ENCODE measurements at places on chromosomes 13 and 19.
A peak's percentile ranks its signal among the peaks of the same experiment; 100 is the strongest.

GRCh38 chr19:49155005-49155819 lies at the start of gene HRC:
Gene HRC (minus strand): TSS chr19:49155396. CDS start chr19:49155237, 159 bp downstream.
- no peak for DNase-seq

DNA sequence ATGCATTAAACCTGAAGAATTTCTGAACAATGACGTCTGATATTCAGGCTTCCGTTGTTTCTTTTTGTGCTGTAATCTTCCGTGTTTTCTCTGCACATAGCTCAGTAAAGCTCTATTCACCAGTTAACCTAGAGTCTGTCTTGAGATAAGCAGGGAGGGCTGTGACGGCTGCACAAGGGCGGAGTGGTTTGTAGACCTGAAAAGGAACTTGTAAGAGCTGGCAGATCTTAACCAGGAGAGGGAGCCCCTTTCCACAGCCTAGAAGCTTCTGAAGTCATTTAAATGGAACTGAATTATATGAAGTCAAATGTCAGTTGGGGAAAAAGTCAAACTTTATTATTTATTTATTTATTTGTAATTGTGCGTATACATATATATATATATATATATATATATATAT lies 27.5 kb downstream of the DPRX start:
- DNase-seq, result no peak

GRCh38 chr13:51347099-51347498 lies 7.6 kb downstream of the SERPINE3 start:
- DNase-seq, result no peak

GRCh38 chr19:32895384-32895783 lies 25.8 kb upstream of the SLC7A9 start:
- DNase-seq, result no peak

GRCh38 chr19:58519087-58519354 lies 589 bp downstream of the ZBTB45 start:
- DNase-seq, result peak; percentile 61

DNA sequence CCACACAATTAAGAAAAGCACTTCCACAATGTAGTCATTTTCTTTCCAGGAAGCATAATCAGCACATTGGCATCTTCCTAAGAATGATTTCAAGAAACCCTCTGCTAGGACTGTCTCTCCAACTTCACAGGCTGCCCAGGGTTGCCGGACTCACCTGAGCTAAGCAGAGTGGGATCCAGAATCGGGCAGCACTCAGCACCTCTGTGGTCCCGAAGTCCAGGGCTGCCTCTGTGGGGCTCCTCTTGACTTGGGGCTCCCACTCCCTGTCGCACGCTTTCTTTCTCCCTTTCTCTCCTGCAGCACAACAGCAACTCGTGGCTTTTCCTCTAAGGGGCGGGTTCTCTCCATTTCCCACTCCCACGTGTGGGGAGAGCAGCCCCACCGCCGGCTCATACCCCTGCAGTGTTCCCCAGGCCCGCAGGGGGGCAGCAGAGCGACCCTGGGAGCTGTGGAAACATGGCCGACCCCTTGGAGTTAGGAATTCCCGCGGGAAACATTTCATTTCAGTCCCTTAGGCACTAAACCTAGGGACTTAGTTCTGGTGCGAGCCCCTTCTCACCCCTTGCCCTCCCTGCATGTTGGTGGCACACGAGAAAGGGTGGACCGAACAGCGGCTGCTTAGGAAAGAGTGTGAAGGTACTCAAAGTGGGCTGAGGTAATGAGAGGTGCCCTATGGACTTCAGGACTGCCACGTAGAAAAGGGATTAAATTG lies at the start of gene TMEM272:
TSS of gene TMEM272 (minus strand) at position 316 of the 712 bp plus-strand sequence. CDS start 6,647 bp downstream, outside the sequence.
- peak; percentile 68 for DNase-seq

DNA sequence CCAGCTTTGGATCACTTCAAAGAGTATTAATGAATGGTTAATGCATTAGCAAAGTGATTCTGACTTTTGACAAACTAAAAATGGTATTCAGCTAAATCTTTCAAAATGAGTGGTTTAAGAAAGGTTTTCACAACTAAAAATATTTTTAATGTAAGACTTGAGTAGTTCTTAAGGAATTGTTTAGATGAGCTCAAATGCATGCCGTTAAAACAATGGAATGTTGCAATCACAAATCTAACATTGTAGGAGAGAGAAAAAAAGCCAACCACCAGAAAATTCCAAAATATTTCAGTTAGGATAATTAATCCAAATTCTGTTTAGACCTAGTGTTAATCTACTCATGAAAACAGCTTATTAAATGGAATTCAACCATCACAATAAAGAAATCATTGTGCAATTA lies 1044.8 kb upstream of the SLC10A2 start:
- DNase-seq, result no peak

- no peak for DNase-seq
Observed at GRCh38 chr13:100887729-100888151, 213.1 kb upstream of the TMTC4 start.

DNA sequence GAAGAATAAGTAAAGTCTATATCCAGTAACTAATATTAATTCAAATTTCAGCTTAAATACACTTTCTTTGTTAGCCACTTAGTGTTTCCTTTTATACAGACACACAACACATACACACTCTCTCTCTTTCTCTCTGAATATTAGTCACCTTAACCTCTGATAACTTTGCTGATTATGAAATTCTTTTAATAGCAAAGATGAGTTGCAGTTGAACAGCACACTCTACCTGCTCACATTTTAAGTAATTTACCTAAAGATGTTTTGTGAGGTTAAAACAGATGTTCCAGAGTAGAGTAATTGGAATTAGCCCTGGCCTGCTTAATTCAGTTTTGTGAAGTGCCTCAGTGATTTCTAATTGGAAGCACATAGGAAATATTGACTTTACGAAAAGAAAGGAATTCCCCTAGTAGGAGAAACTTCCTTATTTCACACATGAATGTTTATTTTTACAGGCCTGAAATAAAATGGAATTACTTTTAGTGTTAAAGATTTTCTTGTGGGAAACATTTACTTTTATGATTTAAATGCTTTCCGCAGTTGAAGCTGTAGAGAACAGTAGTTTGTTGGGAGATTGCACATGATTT lies 184.3 kb downstream of the MYO16 start:
- no peak for DNase-seq

GRCh38 chr19:35882114-35882832 lies 13.9 kb downstream of the APLP1 start:
- no peak for DNase-seq

DNA sequence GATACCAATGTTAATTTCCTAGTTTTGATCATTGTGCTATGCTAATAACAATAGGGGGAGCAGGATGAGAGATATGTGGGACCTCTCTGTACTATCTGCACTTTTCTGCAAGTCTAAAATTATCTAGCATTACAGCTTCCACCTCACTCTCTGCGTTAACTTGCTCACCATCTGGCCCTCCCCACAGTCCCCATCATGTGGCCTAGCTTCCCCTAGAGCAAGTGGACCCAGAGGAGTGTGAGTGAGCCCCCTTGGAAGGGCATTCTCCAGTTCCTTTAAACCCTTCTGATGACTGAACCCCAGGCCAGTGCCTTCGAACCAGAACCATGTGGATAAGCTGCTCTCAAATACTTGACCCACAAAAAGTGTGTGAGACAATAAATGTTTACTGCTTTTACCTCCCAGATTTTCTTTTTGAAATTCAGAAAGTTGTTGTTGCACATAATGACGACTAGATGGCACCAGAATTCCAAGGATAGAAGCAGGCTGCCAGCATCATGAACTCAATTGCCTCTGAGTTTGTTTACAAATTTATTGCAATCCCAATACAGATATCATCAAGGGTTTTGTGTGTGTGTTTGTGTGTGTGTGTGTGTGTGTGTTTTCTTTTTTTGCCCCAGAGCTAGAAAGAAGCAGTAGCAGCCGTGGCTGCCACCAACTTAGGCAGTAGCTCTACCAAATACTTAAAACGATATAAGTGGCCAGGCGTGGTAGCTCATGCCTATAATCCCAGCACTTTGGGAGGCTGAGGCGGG lies 49.0 kb upstream of the ZNF780A start:
- no peak for DNase-seq

- DNase-seq, result no peak
Observed at GRCh38 chr13:24851546-24851945, 87.6 kb downstream of the RNF17 start.

DNA sequence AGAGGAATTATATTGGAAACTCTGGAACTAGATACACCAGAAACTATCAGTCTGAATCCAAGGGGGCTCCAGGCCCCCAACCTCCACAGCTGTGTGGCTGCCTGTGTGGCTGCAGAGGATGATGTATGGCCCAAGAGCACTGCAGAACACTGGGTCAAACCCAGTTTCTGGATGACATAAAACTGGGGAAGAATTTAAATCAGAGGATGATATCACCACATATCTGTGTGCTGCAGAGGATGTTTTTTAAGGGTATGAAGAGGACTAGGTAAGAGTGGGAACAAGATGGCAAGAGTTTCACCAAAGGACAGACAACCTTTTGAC lies 226.4 kb downstream of the SUCLA2 start:
- no peak for DNase-seq

- no peak for DNase-seq
Observed at GRCh38 chr19:7099597-7099921, 30.1 kb downstream of the ZNF557 start.

GRCh38 chr19:12789098-12789903 lies 2.0 kb upstream of the JUNB start:
- peak; percentile 41 for DNase-seq

- peak; percentile 86 for DNase-seq
Observed at GRCh38 chr19:33521480-33522370, at the start of gene PEPD. Gene PEPD (minus strand): TSS chr19:33521791. CDS start chr19:33521760, 31 bp downstream.

DNA sequence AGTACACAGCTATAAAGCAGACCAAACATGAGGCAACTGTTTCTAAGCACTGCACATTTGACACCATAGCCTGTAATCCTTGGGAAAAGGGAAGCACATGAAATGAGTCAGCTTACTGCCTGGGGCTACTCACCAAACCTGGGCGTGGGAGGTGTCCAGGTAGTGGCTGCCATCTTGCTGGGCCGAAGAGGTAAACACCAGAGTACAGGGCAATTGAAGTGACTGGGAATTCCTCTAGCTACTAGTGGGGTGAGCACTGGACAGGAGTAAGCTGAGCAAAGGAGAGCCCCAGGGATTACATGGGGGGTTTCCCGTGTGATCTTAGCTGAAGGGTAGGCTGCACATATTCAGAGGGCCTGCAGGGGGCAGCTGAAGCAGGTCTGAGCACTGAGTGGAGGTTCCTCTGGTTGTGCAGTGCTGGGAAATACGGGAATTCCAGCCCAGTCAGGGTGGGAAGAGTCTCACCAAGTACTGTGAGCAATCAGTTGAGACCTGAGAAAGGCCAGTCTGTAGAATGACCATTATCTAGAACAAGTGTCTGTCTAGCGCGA lies 140.5 kb downstream of the SLC7A1 start:
- no peak for DNase-seq

DNA sequence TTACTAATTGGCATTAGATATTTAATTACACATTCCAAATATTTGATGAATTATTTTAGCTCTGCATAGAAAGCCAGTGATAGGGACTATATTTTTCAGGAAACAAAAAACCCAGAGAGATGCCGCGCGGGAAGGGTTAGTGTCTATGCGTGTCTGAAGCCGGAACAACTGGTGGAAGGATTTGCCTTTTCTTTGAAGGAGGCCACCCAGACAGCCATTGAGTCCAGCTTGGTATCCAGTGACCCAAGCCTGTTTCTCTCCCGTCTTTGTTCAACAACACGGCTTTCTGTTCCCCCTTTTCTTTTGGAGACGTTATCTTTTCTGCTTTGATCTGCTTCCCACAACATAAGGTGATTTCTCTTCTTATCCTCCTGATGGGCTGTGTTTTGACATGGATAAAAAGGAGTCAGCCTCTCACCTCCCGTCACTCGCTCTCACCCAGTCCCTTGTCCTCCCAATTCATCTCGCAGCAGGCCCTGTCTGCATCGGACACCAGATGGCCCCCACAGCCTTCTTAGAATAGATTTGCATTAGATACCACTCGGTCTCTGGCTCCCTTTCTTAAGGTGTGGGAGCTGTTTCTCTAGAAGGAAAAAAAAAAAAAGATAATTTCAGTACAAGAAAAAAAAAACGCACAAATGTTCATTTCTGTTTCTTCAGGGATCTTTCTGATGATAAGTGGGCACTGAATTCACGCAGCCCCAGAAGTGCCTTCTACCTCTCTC lies 361.8 kb downstream of the ZNF536 start:
- no peak for DNase-seq

- DNase-seq, result peak; percentile 71
Observed at GRCh38 chr13:31073859-31074718, 87.6 kb downstream of the HSPH1 start.

GRCh38 chr13:22655106-22655852 lies 525.5 kb upstream of the SGCG start:
- DNase-seq, result no peak

DNA sequence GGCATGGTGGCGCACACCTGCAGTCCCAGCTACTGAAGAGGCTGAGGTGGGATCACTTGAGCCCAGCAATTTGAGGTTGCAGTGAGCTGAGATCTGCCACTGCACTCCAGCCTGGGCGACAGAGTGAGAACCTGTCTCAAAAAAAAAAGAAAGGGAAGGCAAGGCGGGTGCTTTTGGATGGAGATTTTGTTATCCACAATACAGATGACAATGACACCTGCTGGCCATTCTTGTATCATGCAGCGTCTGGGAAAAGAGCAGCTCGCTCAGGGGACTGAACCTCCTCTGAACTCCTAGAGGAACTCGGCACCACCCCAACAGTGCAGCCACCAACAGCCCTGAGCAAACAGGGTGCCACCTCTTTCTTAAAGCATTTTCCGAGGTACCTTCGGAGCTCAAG lies 22.8 kb downstream of the HAUS8 start:
- peak; percentile 9 for DNase-seq

DNA sequence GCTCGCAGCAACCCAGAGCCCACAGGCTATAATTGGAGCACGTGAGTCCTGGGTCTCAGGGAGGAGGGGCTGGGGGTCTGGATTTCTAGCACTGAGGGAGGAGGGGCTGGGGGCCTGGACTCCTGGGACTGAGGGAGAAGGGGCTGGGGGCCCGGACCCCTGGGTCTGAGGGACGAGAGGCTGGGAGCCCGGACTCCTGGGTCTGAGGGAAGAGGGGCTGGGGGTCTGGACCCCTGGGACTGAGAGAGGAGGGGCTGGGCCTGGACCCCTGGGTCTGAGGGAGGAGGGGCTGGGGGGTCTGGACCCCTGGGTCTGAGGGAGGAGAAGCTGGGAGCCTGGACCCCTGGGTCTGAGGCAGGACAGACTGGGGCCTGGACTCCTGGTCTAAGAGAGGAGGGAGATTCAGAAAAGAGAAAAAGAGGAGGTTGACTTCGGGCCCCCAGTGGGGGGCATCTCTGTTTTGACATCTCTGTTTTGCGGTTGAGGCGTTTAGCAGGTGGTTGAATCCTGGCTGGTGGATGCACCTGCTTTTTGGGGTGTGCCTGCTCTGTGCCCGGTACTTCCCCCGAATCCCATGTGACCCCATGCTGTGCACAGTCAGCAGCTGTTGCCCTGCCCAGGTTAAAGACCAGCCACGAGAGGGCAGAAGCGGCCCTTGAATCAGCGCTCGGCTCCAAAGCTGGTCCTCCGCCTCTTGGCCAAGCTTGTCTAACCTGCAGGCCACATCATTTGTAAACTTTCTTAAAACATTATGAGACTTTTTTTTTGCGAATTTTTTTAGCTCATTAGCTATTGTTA lies 10.5 kb downstream of the PVR start:
- DNase-seq, result peak; percentile 81

DNA sequence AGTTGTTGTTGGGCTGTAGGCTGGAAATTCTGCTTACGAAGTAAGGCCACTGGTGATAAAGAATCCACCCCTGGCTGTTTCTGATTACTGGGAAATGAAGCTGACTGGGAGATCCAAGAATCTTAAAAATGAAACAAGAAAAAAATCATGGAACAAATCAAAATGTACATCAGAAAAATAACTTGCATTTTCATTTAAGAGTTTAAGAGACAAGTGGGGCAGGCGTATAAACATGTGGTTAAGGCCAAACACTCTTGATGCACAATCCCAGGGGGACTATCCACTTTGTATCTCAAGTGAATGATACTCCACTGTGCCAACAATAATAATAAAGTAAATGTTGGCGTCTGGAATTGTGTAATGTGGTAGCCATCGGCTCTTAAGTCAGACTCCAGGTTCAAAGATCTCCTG lies 24.6 kb downstream of the ZMYM5 start:
- no peak for DNase-seq
